ENCODE measurements at places on chromosomes 2 and 18.

DNA sequence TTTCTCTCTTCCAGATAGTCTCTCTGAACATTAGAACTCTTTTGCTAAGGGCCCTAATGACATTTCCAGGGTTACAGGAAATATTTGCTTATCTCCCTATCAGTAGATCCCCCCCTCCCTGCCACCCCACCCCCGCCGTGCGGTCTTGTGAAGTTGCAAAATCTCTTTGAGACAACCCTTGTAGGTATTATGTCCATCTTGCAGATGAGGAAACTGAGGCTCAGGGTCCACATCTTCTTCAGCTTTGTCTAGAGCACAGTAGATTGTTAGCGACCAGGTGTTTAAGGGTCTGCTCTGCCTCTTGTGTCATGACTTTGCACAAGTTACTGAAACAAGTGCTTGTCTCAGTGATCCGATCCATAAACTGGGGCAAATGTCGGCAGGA, 65.8 kb upstream of the GATA6 start:
- DNase-seq = no peak

DNA sequence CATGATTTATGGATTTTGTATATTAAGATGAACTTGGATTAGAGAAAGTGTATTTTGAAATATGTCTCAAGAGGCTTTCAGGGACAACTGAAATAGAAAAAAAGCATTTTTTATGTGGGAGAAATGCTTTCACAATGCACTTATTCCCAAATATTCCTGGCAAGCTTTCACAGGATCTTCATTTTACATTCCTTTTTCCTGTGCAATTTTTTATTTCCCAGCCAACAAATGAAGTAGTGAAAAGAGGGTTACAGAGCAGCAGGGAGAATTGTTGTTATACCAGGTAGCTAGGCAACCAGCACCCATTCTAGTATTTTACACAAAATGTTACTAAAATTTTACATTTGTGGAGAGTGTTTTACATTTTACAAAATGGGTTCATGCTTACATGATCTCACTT, 167.0 kb upstream of the RPRM start:
- DNase-seq = no peak

GRCh38 chr18:48929941-48930713, 20.6 kb downstream of the SMAD7 start:
- DNase-seq = peak; percentile 39

DNA sequence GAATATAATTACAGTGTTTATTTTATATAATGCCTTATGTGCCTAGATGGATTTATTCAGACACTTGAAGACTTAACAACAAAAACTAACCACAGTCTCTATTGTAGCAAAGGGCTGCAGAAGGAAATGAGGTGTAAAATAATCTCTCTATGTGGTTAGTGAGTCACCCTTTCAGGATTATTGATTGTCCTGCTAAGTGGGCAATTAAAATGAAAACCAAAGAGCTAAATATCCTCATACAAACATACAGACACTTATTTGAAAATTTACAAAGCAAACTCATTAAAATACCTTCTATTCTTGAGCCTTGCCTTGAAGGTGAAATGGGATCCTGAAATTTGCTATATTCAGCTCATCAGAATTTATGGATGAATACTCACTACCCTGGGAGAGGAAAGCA, 27.7 kb upstream of the DCC start:
- no peak for DNase-seq

DNA sequence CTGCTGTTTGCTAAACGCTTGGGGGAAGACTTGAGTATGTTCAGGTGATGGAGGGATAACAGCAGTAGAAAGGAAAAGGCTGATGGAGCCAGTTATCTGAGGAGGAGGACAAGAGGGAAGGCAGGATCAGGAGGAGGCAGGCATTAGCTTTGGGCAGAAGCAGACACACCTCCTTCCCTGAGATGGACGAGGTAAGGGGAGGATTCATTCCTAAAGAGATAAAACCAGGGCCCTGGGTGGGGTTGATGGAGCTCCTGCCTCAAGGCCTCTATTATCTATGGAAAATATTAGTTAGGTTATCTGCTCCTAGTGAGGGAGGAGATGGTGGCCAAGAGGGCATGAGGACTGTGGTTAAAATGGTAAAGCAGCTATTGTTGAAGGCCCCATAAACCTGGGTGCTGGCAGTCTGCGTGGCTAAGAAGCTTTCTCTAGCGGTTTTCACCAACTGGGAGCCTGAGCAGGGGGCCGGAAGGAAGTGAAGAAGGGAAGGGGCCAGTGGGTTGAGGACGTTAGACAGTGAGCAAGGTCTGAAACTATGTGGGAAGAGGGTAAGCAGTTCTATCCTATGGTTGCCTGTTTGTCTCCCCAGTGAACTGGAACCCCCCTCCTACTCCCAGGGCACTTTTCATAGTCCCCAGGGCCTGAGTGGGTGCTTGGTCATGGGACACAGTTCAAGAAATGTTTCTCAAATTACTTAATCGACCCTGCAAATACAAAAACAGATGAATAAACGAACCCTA, 56.6 kb upstream of the HK2 start:
- no peak for DNase-seq

- no peak for DNase-seq
These were observed 55.1 kb upstream of the ZNF397 start for GRCh38 chr18:35185771-35186170.

DNA sequence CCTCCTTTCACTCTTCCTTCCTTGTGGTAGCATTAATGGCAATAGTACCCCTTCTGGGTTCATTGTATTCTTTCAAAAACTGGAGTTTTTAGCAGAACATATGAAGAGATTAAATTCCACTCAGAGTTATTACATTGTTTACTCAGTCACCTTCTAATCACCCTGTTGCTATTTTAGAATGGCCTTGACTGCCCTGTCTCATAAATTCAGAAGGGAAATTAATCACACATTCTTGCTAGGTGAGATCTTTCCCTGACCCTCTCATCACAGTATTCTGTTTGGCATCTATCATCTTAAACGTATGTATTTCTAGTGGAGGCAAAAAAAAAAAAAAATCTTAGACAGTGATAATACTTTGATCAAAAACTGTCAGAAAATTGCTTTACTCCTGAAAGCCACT, 760.4 kb downstream of the ADCYAP1 start:
- DNase-seq = no peak

- no peak for DNase-seq
These were observed 808.1 kb downstream of the DCC start for GRCh38 chr18:53148123-53148522.

- no peak for DNase-seq
These were observed 285.1 kb upstream of the SLC14A2 start for GRCh38 chr18:45330170-45330594.

- no peak for DNase-seq
These were observed 188.3 kb downstream of the FBXO15 start for GRCh38 chr18:73959352-73959751.

DNA sequence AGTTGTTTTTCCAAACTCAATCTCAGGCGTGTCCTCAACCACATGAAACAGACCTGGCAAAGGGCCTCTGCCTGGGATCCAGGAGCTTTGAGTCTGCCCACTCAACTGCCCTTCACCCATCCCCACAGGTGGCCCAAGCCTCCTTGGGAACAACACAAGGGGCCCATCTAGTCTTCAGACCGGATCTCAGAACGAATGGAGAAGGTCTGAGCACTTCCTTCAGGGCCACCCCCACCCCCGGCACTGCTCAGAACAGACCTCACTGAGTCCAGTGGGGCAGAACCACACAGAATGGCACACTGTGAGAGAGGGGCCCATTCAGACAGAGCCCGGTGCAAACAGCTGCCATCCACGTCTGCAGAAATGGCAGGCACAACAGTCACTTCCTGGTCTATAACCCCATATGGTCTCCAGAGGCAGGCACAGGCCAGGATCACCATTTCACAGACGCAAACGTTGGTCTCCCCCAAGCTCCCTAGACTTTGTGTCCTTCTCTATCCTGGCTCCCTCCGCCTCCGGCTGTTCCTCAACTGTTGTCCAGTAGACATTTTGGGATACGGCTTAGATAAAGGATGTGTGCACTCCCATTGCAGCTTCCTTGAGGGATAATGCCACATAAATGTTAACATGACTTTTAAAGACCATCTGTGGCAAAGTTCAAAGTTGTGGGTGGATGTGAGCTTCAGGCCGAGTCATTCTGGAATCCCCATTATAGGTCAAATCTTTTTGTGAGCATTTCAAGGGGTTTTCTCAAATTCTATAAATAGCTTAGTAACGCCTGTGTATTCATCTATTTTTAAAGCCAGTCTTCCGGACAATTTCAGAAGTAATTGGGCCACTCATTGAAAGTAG, 149.7 kb downstream of the SMAD7 start:
- DNase-seq = no peak

GRCh38 chr18:32318581-32318980, 128.7 kb downstream of the MEP1B start:
- no peak for DNase-seq

- DNase-seq = no peak
These were observed 140.6 kb downstream of the CCDC148 start for GRCh38 chr2:158315803-158316414.

DNA sequence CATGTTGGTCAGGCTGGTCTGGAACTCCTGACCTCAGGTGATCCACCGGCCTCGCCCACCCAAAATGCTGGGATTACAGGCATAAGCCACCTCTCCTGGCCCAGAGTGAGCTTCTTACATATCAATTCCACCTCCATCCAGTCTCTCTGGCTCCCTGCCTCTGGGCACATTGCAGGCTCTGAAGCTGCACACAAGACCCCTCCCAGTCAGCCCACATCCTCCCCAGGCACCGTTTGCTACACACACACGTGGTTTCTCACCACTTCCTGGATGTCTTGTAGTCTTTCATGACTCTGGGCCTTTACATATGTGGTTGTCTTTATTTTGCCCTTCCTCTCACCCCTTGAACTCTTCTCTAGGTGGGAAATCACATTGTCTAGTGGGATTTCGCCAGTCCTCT, 64.0 kb upstream of the CABLES1 start:
- DNase-seq = no peak

- no peak for DNase-seq
These were observed 9.0 kb upstream of the HIBCH start for GRCh38 chr2:190328573-190329147.

GRCh38 chr2:773256-774160, 96.3 kb upstream of the TMEM18 start:
- no peak for DNase-seq

DNA sequence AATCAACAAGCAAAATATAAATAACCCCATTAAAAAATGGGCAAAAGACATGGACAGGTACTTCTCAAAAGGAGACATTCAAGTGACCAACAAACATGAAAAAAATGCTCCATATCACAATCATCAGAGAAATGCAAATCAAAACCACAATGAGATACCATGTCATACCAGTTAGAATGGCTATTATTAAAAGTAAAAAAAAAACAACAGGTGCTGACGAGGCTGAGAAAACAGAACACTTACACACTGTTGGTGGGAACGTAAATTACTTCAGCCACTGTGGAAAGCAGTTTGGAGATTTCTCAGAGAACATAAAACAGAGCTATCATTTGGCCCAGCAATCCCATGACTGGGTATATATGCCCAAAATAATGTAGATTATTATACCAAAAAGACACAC, 69.1 kb downstream of the CWC22 start:
- DNase-seq = no peak

GRCh38 chr2:220127876-220128275, 500.4 kb downstream of the SLC4A3 start:
- DNase-seq = no peak

DNA sequence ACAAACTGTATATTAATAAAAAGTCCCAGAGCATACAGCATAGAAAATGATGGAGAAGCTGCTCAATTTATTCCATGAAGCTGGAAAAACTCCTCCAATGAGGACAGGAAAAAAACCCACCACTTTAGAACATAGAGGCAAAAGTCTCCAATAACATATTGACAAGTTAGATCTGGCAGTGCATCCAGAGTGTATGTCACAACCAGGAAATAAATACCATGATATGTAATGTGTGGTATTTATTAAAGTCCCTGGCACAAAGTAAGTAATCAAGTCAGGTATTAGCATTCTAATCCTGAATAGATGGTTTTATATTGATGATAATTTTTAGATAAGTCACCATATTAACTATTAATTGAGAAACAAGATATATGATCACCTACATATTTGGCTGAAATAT, 427.3 kb upstream of the HS6ST1 start:
- no peak for DNase-seq

- DNase-seq = no peak
These were observed 21.5 kb downstream of the KIAA2012 start for GRCh38 chr2:202094426-202094986.

DNA sequence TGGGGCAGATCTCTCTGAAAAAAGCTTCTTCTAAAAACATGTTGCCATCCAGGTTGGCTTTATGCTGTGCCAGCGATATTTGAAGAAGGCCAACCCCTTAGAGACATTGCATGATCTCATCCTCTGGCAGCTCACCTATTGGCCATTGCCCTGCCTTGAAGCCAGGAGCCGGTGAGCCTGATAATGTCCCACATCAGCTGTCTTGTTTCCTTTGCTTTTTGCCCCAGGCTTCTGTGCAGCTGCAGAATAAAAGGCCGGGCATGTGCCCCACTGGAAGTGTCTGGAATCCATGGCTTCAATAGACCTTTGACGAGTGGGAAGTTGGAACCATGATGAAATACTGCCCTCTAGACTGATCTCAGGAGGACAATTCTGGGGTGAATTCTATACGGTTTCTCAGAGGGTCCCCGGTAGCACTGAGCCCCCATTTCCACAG, 523.5 kb upstream of the ZEB2 start:
- DNase-seq = peak; percentile 75

DNA sequence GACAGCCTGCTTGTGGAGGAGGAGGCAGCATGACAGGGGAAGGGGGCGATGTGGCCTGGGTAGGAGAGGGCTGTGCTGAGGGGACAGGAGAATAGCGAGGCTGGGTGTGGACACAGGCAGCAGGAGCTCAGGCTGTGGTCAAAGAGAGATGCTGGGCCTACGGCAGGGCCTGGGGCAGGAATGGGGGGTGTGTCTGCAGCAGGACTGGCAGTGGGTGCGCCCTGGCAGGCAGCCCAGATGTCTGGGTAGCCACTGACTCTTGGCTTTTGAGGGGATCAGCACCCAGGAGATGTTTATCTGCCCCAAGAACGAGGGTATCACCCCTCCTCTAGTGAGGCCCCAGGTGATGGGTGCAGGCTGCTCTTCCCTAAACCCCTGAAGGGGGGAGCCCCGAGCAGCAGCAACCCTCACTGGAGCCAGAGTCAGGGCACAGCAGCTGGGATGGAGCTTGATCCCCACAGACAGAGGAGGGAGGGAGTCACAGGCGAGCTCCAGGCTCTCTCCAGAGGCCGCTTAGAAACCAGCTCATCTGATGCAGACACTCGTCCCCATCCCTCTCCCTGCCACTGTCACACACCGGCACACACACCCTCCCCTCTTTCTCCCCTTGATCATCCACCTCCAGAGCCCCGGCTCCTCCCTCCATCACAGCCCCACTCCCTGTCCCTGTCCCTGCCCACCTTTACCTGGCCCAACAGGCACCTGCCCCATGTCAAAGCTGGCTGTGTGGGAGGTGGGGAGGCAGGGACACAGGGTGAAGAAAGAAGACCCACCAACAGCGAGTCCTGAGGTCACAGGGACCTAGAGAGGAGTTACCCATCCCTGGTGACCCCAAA, 29.8 kb upstream of the TNS1 start:
- peak; percentile 81 for DNase-seq

DNA sequence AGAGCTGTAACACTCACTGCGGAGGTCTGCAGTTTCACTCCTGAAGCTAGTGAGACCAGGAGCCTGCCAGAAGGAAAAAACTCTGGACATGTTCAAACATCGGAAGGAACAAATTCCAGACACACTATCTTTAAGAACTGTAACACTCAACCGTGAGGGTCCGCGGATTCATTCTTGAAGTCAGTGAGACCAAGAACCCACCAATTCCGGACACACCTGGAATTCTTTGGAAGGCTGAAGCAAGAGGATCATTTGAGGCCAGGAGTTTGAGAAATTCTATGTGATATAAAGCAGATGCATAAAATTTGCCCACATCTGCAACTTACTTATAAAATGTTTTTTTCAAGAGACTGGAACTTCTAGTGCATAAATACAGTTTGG, 43.5 kb upstream of the ITSN2 start:
- DNase-seq = no peak

- DNase-seq = no peak
These were observed 46.0 kb upstream of the SP3 start for GRCh38 chr2:174011173-174011572.

Data from BE2C (cell line).